ENCODE measurements at places on chromosomes 3 and 15.

GRCh38 chr3:73924048-73924447 is 299.3 kb upstream of the PDZRN3 start:
- no peak for DNase-seq

GRCh38 chr3:67033079-67033478 is 35.0 kb downstream of the KBTBD8 start:
- DNase-seq, result no peak

GRCh38 chr3:14872706-14873105 is 53.9 kb downstream of the FGD5 start:
- no peak for DNase-seq

DNA sequence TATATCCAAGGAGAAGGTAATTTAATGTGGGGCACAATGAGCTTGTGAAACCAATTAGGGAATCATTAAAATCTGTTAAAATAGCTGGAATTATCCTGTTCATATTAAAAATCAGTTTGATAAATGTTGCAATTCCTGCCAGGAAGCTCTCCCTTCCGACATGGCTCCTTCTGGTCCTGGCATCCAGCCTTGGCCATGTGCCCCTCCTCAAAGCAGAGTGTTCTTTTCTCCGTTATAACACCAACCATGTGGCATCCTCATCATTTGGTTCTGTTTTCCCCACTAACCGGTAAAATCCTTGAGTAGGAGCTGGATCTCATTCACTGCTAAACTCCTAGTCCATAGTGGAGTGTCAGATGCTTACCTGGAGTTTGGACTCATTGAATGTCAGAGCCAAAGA is 127.2 kb downstream of the ARNT2 start:
- DNase-seq, result no peak

GRCh38 chr15:57533448-57533799 is 58.3 kb upstream of the MYZAP start:
- no peak for DNase-seq

- DNase-seq, result no peak
Observed at GRCh38 chr3:10510086-10510742, 4.8 kb upstream of the ATP2B2 start.

DNA sequence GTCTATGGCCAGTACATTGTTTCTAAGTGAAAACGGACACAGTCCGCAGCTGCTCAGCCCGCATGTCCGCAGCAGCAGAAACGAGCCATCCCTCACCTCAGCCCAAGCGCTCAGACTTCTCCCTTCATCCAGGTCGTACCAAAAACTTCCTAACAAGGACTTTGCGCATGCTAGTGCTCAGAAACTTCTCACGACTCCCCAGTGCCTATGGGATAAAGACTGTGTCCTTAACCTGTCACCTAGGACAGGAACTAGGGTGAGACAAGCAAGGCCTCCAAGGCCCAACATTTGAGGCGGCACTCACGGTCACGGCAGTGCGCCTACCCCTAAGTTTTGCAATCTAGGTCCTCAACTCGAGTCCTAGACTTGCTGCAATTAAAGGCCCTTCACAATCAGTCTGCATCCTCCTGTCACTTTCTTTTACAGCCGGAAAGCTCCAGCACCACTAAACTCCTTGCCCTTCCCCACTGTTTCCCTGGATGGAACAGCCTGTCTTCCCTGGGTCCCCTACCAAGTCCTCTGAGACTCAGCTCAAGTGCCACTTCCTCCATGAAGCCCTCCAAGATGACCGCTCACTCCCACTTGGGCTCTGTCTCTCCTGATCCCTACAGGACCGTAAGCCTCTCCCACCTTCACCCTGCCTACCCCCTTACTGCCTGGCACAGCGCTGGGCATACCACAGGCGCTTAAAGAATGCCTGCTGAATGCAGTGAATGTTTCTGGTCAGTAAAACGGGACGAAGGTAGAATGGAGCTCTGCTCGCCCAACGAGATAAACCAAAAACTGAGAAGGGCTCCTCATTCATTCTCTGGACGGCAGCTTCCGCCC is 1.2 kb downstream of the CLN6 start:
- no peak for DNase-seq

DNA sequence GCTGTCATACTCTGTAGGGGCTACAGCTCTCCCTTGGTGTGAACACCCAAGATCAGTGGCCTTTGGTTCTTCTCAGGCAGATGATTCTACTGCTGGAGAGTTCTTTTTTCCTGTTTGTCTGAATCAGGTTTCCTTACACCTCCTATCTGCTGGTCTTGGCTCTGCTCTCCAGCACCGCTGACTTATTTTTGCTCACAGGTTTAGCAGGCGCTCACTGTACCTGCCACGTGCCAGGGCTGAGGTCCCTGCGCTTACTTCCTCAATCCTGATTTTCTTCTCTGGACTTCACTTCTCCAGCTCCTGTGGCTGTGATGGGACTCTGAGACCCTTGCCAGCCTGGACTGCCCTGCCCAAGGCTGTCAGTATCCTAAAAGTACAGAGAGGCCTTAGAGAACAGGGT is 9.5 kb downstream of the BSN start:
- no peak for DNase-seq

DNA sequence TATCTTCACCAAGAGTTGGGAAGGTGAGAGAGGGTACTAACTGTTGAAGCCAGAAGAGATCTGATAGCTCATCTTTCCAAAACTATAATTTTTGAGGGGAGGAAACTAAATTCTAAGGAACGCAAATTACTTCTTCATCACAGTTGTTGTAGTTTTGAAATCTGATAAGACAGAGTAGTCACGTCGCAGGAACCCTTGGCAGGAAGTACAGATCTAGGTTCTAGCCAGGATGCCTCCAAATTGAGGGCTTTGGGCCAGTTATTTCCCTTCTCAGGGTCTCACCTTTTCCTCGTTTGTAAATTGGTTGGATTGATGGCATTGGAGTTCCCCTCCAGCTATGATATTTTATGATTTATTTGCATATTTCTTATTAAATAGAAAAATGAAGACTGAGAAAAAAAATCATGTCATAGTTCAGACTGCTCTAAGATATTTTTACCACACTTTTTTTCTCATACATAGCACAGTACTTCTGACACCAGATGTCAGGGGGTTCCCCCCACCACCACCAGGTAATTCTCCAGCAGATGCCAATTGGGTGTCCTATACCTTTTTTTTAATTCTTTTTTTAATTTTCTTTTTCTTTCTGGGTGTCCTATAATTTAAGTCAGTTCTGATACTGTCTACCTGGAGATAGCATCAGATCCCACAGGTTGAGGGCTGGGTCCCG is 32.3 kb upstream of the APH1B start:
- no peak for DNase-seq

DNA sequence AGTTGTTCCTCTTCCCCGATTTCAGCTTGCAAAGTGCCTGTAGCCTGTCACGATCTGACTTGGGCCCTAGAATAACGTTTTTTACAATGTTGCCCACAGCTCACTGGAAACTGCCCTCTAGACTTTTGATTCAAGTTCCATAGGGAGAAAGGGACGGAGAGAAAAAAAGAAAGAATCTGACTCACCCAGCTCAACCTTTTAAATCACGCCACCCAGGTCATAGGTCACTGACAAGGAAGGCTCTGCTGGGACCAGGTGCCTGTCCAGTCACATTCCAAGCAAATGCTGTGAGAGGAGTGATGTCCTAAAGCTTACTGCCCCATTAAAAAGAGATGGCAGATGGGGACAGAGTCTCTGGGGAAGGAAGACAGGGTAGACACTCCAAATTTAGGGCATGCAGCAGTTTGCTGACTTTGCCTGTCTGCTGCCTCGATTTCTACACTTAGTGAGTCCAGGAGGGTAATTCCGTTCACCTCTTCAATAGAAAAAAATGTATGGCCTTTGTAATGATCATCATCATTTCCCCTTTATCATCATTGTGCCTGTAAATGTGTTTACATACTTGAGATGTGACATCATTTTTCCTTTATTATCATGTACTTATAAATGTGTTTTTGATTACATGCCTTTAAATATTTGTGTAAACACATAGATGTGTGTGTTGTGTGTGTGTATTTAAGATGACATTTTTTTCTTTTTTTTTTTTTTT is 8.4 kb upstream of the MYO1E start:
- DNase-seq, result no peak

GRCh38 chr3:129824926-129825541 is 68.5 kb downstream of the TMCC1 start:
- DNase-seq, result peak; percentile 42

DNA sequence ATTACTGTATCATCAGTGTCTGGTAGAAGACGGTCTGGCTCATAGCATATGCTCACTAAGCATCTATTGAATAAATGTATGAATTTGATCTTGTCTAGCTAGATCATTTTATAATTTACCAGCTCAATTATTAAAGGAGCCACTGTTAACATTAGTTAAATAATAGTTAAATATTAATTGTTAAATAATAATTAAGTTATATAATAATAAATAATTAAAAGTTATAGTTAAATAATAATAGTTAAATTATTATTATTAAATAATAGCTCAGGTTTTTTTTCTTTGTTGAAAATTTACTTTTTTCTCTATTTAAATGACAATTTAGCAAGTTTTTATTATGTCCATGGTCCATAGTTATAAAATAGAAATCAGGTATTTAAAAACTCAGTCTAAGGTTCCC is 274.4 kb downstream of the OXSM start:
- no peak for DNase-seq

DNA sequence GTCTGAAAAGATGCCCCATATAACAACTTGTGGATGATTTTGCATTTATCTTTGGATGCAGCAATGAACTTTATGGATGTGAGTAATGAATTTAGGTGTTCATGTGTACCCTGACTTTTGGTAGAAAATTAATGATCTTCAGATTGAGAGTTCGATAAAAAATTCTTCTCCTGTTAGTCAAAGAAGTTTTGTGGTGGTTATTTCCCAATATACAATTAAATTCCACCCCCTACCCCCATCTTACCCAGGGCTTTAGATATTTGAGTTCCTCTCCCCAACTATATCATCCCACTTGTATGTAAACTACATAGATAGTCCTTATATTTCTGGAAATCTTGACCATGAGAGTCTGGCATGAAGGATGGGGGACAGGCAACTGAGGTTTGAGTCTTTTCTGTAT is 126.1 kb upstream of the ALDH1A3 start:
- no peak for DNase-seq

GRCh38 chr3:156433138-156433537 is 121.8 kb downstream of the SSR3 start:
- no peak for DNase-seq

GRCh38 chr3:78924711-78925110 is 843.1 kb downstream of the ROBO1 start:
- DNase-seq, result no peak

- peak; percentile 69 for DNase-seq
Observed at GRCh38 chr15:41661518-41662225, 1.5 kb downstream of the MGA start.

GRCh38 chr15:77503240-77503639 is 82.6 kb downstream of the HMG20A start:
- DNase-seq, result no peak

GRCh38 chr3:162332344-162332743 is 835.7 kb downstream of the OTOL1 start:
- DNase-seq, result no peak

- no peak for DNase-seq
Observed at GRCh38 chr3:96300743-96301142, 513.7 kb upstream of the EPHA6 start.

DNA sequence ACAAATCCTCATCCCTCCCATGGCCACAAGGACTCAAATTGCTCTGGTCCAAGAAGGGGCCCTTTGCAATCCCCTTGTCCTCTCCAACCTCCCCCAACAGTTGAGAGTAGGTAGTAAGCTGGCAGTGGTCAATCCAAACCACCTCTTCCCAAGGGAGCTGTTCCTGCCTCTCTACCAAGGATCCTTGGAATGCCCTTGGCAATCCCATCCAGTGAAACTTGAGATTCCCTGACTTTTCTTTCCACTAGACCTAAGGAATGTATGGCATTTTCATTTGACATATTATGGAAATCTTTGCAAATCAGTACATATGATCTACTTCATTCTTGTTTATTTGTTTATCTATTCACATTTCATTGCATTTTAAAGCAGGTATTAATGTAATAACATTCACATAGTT is 4.8 kb upstream of the RBP2 start:
- no peak for DNase-seq

- no peak for DNase-seq
Observed at GRCh38 chr3:32954506-32954905, 3.1 kb downstream of the CCR4 start.

- no peak for DNase-seq
Observed at GRCh38 chr3:182487611-182488010, 305.7 kb upstream of the ATP11B start.

DNA sequence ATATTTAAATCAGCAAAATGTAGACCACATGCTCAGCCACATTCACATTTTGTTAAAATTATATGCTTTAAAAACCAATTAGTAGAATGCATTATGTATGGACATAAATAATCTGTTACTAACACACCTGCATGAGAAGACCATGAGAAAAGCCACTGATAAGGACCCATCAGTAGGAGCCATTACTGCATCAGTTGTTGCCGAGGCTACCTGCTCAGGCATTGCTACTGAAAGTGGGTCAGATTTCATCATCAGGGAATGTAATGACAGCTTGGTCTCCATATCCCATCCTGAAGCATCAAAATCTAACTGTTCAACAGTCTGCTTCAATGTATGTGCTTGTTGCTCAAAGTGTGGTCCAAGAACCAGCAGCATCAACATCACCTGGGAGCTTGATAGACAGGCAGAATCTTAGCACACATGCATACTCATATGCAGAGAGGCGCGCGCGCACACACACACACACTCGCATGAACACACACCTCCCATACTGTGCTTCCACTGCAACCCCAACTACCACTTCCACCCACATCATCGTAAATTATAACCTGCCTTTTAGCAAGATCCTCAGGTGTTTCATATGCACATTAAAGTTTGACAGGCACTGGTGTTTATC is 72.4 kb upstream of the FOXB1 start:
- DNase-seq, result no peak

GRCh38 chr3:190811775-190812480 is 50.6 kb downstream of the GMNC start:
- no peak for DNase-seq

GRCh38 chr15:45134682-45135604 is 5.1 kb downstream of the DUOX1 start:
- no peak for DNase-seq

- DNase-seq, result no peak
Observed at GRCh38 chr3:184200825-184201224, 14.8 kb downstream of the ABCF3 start.

GRCh38 chr15:96703794-96704550 is 373.5 kb downstream of the NR2F2 start:
- DNase-seq, result no peak

- no peak for DNase-seq
Observed at GRCh38 chr15:53116169-53116568, 326.0 kb upstream of the ONECUT1 start.

- no peak for DNase-seq
Observed at GRCh38 chr3:53101956-53102355, 28.3 kb downstream of the RFT1 start.

DNA sequence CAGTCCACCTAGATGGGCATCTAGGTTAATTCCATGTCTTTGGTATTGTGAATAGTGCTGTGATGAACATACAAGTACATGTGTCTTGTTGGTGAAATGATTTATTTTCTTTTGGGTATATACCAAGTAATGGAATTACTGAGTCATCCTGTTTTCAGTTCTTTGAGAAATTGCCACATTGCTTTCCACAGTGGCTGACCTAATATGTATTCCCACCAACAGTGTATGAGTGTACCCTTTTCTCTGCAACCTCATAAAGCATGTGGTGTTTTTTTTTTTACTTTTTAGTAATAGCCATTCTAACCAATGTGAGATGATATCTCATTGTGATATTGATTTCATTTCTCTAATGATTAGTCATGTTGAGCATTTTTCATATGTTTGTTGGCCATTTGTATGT is 86.0 kb upstream of the NDN start:
- DNase-seq, result no peak

- DNase-seq, result no peak
Observed at GRCh38 chr3:99114565-99115291, 213.2 kb upstream of the DCBLD2 start.

- DNase-seq, result no peak
Observed at GRCh38 chr3:102599819-102600576, 165.2 kb downstream of the ZPLD1 start.
